AG08396 (cell line): ENCODE measurements at places on chromosomes 6 and 20.

DNA sequence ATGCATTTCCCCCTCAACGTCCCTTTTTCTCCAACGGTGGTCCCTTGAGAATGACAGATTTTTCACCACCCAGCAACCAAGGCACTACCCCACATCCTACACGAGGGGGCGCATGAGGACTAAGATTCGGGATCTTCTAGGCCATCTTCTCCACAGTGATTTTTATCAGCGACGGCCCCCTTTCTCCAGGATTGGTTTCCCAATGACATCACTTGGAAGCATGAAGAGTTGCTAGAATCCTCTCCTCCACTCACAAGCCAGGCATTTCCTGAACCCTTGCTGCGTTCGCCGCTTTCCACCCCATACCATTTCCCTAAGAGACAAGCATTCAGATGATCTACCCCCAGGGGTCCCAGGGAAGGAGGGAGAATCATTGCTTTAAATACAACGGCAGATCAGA is 252.0 kb downstream of the HIVEP2 start:
- DNase-seq = peak; percentile 60

GRCh38 chr20:4068708-4069107 is 53.4 kb upstream of the RNF24 start:
- DNase-seq = no peak

GRCh38 chr6:170237999-170238740 is 52.7 kb downstream of the DLL1 start:
- DNase-seq = no peak

- DNase-seq = no peak
Measured at GRCh38 chr6:69958978-69959377, 92.6 kb downstream of the COL19A1 start.

DNA sequence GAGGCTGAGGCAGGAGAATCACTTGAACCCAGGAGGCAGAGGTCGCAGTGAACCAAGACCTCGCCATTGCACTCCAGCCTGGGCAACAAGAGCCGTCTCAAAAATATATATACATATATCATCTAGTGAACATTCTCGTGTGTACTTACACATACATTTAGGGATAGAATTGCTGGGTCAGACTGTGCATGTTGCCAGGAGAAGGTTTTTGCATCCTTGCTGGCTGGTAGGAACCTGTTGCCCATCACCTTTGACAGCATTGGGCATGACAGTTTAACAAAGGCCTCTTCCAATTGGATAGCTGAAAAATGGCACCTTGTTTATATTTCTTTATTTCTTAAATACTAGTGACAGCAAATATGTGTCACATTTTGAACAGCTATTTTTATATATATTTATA is 5.4 kb downstream of the AAR2 start:
- no peak for DNase-seq

DNA sequence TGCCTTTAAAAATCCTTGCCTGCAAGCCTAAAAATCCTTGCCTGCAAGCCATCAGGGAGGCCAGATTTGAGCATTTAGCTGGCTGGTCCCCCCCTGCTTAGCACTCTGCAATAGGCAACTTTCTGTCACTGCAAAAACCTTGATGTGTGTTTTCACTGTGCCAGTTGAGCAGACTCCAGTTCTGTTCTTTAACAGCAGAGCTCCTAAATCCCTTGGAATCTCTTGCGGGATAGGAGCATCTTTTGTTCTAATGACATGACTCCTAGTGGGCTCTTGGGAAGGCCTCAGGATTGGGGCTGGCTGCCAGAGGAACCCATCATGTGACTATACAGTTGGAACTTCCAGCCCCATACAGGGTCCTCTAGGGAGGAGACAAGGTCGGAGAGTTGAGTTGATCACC is 50.4 kb downstream of the FAM184A start:
- DNase-seq = no peak

DNA sequence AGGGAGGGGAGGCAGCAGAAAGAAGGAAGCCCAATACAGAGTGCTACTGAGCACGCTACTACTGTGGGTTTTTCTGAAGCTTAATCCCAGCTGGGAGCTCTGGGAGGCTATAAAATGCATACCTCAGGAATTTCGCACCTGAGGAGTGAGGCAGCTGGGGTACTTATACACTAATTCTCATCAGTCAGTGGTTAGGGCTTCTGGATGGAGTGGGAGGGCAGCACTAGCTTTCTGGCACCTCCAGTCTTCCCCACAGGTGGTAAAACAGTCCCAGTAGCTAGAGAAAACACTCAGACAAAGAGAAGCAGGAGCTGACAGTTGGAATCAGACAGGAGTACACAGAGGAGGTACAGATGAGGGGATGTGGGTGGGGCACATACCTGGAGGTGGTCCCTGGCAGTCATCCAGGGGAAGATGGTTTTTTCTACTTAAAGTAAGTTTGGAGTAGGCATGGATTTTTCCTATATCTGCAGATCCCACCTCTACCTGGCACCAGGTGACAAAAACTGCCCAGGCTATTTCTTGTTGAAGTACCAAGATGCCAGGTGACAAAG is 37.8 kb downstream of the CPXM1 start:
- DNase-seq = peak; percentile 2

DNA sequence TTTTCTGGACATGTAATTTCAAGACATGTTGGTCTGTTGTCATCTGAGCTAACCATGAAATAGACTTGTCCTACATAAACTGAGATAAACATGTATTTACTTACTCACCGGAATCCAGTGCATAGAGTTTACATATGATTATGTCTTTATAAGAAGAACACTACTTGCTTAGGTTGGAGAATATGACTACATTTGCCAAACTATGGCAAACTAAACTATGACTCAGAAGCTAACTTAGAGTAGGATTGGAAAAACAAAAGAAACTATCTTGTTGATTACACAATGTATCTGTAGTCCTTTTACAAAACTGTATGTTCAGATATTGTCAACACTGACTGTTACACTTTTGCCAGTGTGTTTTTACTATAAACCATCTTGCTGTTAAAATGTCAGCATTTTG is 113.3 kb downstream of the CRYBG1 start:
- DNase-seq = peak; percentile 23

GRCh38 chr20:2914160-2914559 is 40.9 kb downstream of the PTPRA start:
- DNase-seq = no peak

DNA sequence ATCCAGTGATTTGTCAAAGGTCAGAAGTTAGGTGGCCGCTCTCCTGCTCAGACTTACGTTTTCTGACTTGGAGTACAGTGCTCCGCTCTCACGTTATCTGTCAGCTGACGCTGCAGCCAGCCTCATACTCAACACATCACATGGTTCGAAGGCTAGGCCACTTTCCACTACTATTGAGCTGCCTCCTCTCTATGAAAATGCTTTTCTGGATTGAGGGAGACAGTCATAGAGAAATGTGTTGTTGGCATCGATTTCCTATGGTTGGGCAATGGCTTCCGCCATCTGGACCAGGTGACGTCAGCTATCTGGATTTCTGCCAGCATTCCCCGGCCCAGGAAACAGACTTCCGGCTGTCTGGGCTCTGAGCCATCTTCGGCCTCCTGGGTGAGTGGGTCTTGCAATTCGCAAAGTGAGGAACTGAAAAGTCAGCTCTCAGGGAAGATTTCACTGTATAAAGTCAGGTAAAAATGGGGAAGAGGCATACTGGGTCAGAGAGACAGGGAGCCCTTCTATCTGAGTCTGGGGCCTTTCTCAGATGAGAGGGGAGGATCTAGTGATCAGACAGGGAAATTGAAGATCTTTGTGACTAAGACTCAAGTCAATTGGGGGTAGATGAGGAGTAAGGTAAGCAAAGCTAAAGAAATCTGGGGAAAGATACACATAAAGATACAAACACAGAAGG is 37.5 kb upstream of the IER3 start:
- peak; percentile 85 for DNase-seq

DNA sequence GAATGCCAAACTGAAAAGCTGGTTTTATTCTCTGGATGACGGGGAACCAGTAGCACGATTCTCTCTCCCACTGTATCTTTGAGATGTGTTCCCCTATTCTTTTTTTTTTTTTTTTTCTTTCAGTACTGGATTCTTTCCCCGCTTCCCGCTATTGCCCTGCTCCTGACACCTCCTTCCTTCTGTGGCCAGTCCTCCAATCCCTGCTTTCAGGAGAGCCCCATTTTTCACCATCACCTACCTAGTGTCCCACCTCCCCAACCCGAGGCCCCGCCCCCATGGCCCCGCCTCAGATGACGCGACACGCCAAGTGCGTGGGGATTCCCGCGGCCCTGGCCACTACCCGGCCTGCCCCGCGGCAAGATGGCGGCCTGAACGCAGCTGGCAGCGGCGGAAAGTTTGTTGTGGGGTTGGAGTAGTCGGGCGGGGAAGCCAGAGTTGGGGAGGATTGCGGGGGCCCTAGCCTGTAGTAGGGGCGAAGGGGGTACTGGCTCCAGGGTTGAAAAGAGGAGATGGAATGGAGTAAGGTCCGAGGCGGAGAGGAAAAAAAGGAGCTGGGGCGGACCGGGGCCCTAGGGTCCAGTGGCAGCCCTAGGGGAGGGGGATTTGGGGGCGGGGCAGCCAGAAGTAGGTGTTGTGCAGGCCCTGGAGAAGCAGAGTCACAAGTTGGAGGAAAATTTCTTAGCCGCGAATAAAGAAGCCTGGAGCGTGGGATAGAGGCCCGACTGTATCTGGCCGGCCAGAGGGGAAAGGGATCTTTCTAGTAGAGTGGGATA is at the start of gene TJAP1:
Gene TJAP1, plus strand, starts transcription at position 336 of the 773 bp plus-strand sequence. CDS start 21,432 bp downstream, outside the sequence.
- peak; percentile 92 for DNase-seq

DNA sequence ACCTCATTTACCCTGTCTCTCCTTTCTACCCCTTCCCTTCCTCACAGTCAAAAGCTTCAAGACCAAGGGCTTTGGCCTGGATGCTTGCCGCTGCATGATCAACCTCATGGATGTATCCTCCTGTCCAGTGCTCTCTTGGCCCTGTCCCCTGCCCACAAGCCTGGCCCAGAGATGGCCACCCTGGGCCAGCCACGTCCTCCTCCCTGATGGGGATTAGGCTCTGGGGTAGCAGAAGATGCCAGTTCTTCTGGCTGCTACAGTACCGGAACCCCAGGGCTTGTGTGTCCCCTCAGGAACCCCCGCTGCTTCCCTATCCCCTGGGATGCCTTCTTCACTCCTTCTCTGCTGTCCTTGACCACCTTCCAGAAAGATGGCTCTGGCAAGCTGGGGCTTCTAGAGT is 22.3 kb downstream of the CAPN11 start:
- no peak for DNase-seq

- no peak for DNase-seq
Measured at GRCh38 chr6:39130691-39131090, 15.7 kb upstream of the SAYSD1 start.

- DNase-seq = peak; percentile 99
Measured at GRCh38 chr20:56358600-56359211, at the start of gene FAM210B. Gene FAM210B (plus strand): TSS chr20:56358974. CDS start chr20:56359006, 32 bp downstream.

DNA sequence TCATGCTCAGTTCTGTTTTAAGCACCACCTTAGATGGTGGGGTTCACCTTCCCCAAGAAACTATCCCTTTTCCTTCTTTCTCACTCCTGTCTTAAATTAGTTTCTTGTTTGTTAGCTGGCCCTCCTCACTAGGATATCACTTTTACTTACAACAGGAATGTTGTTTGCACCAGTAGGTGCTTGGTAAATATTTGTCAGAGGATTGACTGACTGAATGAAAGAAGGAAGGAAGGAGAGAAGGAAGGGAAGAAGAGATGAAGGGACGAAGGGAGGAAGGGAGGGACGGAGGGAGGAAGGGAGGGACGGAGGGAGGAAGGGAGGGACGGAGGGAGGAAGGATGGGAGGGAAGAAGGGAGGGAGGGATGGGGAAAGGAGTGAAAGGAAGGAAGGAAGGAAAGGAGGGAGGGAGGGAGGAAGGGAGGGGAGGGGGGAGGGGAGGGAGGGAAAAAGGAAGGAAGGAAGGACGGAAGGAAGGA is 505 bp upstream of the KCNK15 start:
- DNase-seq = no peak

DNA sequence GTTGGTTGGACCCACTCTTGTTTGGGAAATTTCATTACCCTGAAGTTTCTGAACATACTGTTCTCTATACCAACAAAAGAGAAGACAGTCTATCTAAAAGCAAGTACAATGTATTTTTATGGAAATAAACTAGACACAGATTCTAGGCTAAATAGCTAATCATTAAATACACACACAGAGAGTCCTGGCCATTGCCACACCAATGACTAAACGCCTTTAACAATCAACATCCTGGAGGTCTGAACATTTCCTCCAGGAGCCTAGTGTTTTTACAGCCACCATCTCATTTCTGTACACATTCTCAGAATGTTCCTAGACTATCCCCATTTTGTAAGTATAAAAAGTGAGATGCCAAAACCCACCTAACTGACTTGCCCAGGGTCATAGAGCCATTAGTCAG is 141.6 kb upstream of the RREB1 start:
- no peak for DNase-seq

DNA sequence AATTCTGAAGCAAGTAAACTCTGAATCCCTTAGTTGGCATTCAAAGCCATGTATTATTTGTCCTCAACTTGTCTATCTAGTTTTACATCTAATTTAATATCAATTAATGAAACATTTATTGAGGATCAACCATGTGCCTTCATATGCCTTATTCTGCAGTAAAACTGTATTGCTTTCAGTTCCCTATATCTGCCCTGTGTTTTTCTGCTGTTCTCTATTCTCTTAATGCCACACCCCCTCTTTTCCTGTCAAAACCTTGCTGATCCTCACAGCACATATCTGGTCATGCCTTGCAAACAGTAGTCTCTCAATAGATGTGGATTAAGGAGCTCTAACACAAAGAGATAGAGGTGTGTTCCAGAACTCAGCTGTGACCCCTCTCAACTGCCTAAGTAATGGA is 2.0 kb downstream of the FIG4 start:
- DNase-seq = no peak

DNA sequence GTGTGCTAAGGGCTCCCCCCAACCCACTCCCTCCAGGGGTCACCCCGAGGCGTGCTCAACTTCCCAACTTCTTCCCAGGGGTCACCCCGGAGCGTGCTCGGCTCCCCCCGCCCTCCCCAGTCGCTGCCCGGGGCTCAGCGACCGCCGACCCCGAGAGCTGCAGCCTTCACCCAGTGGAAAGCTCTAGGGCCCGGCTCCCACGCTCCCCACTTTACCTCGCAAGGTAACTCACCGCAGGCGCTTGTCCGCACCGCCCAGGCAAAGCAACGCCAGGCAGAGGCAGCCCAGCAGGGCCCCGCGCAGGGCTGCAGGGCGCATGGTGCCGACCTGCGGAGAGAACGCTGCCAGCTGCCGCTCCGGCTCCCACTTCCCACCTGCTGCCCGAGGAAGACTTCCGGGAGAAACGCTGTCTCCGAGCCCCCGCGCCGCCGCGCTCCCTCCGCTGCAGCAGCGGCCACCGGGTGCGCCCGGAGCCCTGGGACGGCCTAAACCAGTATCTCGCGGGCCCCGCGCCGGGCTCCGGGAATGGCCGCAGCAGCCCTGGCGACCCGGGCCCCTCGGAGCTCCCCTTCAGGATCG is 396 bp downstream of the RNASET2 start:
- peak; percentile 66 for DNase-seq

DNA sequence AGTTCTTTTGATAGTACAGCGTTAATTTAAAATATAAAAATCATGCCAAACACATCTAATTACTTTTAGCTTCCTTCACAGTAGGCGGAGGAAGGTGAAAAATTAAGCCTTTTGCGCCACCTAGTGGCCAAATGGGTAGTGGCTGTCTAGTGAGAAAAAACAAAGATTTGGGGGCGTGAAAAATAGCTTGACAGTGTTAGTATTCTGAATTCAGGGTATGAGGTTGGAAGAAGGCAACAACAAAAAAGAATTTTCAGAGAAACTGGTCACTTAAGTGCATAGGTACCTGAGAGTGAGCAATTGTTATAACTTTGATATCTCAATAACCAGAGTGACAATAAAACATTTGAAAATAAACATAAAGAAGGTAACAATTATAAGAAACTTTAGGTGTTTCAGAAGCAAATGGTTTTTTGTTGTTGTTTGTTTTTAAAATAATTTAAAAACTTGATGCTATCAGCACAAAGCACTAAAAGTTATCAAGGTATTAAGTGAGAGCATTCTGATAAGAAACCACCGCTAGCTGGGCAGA is 14.3 kb downstream of the PSMB9 start:
- DNase-seq = peak; percentile 54
